ENCODE measurements at places on chromosomes 1 and 21.

DNA sequence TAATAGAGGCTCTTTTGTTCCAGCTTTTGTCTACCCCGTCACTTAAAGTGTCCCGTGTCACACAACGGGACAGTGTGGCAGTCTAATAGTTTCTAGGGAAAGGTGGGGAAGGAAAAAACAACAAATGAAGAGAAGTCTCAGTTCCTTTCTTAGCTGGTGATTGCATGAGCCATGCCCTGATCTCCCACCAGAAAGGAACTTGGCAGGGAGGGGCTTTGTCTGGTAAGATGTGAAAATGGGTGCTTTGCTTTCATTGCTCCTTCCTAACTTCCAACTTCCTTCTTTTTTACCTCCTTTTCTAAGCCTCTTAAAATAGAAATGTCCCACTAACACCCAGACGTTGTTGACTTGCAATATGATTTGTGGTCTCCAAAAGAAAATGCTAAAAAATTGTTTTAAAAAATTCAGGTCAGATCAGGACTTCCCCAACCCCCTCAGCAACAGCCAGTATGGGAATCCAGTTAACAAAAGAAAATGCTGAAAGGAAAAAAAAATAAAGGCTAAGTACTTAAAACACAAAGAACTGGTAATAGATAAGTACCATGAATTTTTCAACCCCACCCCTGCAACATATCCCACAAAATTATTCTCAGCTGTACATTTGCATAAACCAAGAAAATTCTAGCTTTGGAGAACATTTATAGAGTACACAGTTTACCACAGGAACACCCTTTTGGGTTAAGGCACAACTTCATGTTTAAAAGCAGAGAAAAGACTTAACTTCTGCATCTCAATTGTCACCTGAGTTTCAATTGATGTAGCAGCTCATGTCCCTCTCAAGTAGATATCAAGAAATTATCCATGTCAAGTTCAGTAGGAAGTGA, 106.2 kb downstream of the NIBAN1 start:
- DNase-seq: no peak

DNA sequence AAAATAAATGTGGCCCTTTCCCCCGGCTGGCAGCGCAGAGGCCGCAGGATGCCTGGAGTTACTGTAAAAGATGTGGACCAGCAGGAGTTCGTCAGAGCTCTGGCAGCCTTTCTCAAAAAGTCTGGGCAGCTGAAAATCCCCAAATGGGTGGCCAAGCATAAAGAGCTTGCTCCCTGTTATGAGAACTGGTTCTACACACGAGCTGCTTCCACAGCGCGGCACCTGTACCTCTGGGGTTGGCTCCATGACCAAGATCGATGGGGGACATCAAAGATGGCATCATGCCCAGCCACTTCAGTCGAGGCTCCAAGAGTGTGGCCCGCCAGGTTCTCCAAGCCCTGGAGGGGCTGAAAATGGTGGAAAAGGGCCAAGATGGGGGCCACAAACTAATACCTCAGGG, 95.9 kb downstream of the LRIG2 start:
- no peak for DNase-seq

GRCh38 chr1:205301205-205301821, 20.2 kb downstream of the NUAK2 start:
- no peak for DNase-seq

DNA sequence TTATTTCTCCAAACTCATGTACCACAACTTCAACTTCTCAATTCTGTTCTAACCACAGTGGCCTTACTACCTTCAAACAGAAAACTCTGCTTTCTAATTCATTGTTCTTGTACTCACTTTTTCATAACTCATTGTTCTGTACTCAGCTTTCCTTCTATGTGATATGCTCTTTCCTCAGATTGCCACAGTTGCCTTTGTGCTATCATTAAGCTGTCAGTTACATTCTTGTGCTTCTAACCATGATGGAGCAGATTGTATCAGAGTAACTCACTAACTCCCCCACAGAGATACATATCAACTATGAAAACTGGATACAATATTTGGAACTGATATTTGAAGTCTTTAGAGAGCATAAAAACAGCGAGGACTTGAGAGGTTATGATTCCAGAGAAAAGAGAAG, 1213.7 kb downstream of the KCNT2 start:
- DNase-seq: no peak

DNA sequence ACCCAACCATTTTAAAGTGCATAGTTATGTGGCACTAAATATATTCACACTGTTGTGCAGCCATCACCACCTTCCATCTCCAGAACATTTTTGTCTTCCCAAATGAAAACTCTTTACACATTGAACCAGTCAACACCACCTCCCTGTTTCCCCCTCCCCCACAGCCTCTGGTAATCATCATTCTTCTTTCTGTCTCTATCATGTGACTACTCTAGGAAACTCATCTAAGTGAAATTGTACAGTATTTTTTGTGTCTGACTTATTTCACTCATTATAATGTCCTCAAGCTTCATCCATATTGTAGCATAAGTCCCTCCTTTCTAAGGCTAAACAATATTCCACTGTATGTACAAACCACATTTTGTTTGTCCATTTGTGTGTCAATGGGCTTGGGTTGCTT, 128.0 kb downstream of the RUNX1 start:
- DNase-seq: no peak

DNA sequence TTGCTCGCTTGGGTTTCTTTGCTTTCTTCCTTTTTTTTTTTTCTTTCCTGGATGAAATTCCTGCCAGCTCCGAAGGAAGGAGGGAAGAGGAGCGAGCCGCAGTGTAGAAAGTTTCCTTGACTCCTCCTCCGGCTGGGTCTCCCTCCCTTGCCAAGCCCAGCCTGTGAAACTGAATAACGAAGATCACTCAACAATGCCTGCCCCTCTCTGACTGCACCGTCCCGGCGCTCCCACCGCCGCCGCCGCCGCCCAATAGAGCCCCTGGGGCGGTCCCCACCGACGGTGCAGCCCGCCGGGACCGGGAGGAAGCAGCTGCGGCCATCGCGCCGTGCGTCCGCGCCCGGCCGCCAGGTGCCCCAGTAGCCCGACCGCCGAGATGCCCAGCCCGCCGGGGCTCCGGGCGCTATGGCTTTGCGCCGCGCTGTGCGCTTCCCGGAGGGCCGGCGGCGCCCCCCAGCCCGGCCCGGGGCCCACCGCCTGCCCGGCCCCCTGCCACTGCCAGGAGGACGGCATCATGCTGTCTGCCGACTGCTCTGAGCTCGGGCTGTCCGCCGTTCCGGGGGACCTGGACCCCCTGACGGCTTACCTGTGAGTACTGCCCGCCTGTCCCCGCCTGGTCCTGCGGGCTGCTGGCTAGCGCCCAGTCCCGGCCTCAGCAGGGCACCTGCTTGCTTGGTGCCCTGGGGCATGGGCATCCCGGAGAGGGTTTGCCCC, at the start of gene LGR6:
Gene LGR6 (plus strand): TSS at position 186 of the 714 bp plus-strand sequence. CDS start 191 bp downstream, at position 377.
- no peak for DNase-seq

DNA sequence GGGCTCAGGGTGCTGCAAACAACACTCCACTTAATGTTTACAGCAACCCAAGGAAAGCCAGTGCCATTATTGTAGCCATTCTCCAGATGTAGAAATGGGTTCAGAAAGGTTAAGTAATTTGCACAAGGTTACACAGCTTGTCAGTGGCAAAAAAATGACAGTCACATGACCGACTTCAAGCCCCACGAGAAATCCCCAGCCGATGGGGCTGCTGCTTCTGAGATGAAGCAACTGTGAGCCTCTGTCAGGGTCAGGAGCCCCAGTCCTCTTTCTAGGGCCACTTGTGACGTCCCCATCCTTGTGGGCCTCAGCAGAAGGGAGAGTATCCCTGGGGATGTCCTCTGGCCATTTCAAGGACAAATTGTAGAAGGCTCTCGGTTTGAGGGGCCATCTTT, 54.8 kb downstream of the EDN2 start:
- no peak for DNase-seq

- DNase-seq: no peak
Observed at GRCh38 chr1:6783936-6784559, 1.2 kb upstream of the CAMTA1 start.

- DNase-seq: no peak
Observed at GRCh38 chr1:185159966-185160365, 3.0 kb downstream of the SWT1 start.
